Hindlimb muscle (tissue), 1 donor: ENCODE measurements at places on chromosomes 2 and 18.

- no peak for DNase-seq
Measured at GRCh38 chr18:76977684-76978232, 154.8 kb downstream of the MBP start.

DNA sequence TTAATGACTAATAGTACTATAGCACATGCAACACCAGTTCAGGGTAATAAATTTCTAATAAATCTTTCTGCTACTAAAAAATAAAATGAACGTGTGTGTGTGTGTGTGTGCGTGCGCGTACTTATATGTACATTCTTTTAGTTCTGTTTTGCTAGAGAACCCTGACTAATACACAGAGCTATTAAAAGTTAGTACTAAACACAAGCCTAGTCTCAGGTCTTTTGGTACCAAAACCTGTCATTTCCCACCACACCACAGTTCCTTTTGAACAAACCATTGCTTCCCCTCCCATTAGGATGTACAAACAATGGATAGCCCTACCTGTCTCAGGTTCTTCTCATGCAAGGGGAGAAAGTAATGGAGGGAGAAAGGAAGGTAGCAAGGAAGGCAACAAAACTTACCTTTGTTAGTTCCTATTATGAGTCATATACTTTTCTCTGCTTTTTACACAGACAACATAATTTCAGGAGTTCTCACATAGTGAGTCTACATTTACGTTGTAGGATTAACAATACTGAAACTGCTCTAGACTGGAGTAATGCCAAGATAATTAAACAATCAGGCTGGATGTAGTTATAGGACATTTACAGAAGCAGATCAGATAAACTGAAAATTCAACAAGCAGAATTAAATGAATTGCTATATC lies 427.2 kb downstream of the KCNJ3 start:
- no peak for DNase-seq

GRCh38 chr18:424668-425067 lies 75.8 kb downstream of the COLEC12 start:
- no peak for DNase-seq

DNA sequence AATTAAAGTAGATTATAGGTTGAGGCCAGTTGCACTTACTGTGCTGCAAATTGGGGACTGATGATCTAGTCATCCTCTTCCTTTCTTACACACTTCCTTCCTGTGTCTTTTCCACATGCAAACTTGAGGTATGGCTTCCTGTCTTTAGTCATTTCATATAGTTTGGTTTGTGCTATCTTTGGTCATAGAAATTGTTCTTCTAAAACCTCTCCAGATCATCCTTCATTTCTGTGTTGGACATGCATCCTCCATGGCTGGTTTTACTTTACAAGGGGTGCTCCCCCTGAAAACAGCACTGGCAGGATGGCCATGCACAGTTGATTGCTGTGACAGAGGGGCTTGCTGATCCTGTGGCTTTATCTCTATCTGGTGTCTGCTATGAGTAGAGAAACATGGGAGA lies 36.5 kb downstream of the MGAT5 start:
- DNase-seq = no peak

GRCh38 chr2:1286929-1287328 lies 126.3 kb upstream of the TPO start:
- no peak for DNase-seq
